ENCODE measurements at places on chromosomes 3 and 15.

GRCh38 chr3:190265796-190266195 is 56.5 kb downstream of the CLDN1 start:
- no peak for DNase-seq

GRCh38 chr3:18513091-18513490 is 88.0 kb upstream of the SATB1 start:
- DNase-seq, result no peak

DNA sequence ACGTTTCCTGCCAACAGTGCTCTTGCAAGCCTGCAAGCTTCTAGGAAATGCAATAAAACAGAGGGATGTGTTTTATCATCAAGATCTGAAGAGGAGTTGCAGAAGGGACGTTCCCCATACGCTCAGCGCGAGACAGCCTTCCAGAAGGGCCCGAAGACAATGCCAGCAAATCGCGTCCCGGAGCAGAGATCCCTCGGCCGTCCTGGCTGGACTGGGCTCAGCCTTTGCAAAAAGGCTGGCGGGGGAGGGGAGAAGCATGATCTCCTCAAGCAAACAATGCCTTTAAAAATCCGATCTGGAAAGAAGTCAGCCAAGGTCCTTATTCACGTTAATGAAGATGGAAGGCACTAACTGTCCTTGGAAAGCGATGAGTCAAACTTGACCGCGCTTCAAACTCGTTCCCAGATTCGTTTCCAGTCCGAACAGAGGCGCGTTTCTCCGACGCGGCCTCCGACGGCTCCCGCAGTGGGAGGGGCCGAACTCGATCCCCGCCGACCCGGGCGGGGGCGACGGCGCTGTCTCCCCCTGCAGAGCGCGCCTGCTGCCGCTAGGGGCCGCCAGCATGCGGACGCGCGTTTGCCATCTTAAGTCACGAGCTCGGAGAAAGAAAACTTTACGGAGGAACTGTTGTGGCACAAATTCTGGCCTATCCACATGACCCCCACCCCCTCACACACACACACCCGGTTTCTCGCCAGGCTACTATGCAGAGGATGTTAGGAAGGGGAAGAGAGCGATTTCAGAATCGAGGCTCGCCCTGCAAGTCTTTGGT is 5.5 kb downstream of the BCL6 start:
- DNase-seq, result peak; percentile 92

GRCh38 chr15:63146684-63147083 is 10.6 kb downstream of the RPS27L start:
- DNase-seq, result no peak

DNA sequence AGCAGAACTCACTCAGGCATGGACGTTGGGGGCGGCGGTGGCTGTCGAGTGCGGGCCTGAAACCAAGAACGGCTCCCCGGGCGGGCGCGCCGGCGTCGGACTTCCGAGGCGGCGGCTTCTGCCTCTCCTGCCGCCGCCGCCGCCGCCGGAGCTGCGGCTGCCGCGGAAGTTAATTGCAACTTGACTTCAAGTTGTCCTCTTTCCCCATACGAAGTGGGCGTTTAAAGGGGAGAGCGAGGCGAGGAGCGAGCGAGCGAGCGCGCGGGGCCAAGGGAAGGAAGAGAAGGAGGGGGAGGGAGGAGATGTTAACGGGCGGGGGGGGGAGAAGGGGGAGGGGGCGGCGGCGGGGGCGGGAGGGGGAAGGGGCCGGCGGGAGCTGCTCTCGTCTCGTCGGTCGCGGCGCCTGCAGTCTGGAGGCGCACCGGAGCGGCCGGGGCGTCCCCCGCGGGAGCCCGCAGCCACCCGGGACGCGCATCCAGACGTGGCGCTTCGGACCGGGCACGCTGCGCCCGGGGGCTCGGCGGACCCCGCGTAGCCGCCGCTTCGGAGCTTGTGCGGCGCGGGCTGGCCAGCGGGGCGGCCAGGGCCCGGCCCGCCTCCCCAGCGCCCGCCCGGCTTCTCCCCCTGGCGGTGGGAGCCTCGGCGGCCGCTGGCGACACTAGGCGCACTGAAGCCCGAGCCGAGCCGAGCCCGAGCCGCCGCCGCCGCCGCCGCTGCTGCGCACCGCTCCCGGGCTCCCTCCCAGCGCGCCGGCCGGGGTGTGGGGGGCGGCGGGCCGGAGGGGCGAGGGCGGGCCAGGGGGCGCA is 19.7 kb upstream of the SATB1 start:
- peak; percentile 73 for DNase-seq

- DNase-seq, result peak; percentile 55
Observed at GRCh38 chr3:125115640-125116039, 59.8 kb upstream of the HEG1 start.

GRCh38 chr15:69422336-69422895 is 8.3 kb downstream of the KIF23 start:
- no peak for DNase-seq

- no peak for DNase-seq
Observed at GRCh38 chr3:39407259-39407629, 724 bp downstream of the RPSA start.

- DNase-seq, result no peak
Observed at GRCh38 chr3:131526801-131527347, 24.1 kb upstream of the MRPL3 start.

GRCh38 chr3:178342111-178342510 is 194.1 kb upstream of the KCNMB2 start:
- no peak for DNase-seq

DNA sequence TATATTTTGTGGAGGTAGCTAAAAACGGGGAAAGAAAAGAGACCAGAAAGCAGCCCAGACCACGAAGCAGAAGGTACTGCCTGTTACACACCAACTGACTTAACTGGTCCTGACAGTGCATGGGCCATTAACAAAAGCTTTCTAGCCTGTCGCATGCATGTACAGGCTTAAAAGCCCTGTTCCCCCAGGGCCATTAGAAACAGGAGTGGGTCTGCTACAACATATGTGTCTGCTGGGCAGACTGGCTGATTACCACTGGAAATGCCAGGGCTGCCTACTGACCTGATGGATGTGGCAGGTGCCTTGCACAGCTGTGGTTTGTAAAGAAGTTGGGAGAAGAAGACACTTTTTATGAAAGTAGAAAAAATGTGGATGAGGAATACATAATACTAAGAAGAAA is 137.4 kb downstream of the GAP43 start:
- DNase-seq, result no peak

GRCh38 chr3:125289429-125289981 is 77.0 kb upstream of the SLC12A8 start:
- no peak for DNase-seq

DNA sequence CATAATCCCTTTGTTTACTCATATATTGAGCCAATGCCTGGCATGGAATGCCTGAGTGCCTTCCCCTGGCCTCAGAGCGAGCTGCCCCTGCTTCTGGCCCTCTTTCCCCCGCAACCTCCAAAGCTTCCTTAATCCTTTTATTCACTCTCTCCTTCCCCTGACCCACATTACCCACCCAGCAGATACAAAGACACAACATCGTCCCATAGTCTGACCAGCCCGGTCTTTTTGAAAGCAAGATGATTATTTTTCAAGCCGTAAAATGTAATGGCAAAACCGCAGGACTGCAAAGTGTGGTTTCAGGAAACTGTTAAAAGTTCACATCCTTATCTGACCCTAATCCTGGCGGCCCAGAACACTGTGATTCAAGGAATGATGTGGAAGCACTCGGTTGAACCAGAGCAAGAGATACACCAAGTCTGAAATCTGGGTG is 78.4 kb upstream of the LRTM1 start:
- DNase-seq, result no peak

DNA sequence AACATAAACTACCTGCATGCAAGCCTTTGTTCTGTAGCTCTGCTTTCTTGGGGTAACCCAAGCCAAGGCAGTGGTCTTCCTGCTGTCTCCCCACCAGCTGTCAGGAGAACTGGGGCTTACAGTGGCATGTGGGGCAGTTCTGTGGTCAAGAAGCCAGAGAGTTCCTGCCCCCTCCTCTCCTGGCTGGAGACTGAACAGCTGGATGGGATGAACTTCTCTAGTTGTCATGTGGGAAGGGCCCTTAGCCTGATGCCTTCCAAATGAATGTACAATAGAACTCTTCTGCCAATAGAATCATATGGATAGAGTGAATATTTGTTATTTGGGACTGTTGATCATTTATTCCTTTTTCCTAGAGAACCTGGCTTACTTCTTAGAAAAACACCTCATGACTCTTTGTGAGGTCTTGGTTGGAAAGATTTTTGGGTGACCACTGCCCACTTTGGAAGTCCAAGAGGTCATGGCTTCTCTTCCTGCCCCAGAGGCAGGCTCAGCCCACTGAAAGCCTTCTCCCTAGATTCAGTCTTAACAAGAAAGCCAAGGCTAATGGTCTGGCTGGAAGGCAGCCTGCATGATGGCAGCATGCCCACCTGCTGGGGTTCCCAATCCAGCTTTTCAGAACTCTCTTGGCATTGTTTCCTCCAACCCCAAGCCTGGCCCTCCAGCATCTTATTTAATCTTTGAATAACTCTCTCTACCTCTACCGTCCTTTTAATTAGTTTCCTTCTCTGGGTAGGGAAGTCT is 462.9 kb upstream of the PROK2 start:
- no peak for DNase-seq

All from ascending aorta (tissue), 2 donors.